ENCODE measurements at places on chromosomes 16 and 17.

- DNase-seq = no peak
These were observed 4.0 kb downstream of the ZFHX3 start for GRCh38 chr16:73043828-73044467.

DNA sequence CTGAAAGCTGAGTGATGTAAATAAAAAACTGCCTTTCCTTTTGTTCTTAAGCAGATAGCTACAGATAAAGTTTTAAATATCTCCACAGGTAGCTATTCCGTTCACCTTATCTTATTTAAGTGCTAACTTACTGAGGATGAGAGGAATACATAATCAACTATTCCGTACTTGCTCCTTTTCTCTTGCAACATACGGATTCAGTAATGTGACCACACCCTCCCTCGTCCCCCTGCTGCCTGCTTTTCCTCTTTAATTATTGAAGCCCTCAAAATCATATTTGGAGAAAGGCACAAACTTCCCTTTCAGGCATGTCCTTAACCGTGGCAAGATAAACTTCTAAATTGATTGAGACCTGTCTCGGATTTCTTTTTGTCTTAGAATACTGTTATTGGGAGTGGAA is 101.4 kb downstream of the MAP2K4 start:
- no peak for DNase-seq

DNA sequence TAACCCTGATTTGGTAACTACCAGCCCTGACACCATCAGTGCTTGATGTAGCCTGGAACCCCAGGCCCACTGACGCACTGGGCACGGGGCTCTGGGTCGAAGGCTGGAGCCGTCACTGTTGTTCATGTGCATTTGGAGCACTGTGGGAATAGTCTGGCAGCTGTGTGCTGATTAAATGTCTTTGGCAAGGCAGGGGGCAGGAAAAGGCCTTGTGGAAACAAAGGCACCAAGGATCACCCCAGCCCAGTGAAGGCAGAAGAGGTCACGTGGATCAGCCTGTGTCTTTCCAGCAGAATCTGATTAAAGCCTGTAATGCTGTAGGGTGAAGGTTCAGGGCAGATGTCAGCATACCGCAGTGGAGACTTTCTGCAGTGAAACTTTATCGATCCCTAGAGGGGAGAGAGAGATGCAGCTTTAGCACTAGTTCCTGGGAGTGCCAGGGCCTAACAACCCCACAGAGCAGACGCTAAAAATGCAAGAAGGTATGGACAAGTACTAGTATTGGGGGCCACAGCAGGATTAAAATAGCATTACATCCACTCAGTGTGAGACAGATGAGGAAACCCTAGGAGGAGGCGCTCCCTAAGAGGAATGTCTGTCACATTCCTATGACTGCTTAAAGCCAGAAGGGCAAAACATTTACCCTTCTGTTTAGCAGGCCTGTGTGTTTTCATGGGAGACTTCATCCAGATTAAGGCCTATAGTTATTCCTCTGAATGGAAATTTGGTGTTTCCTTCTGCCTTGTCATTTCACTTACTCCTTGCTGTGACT is 9.7 kb downstream of the ZNHIT3 start:
- no peak for DNase-seq

GRCh38 chr17:27905447-27906225 is 12.5 kb upstream of the LYRM9 start:
- DNase-seq = no peak

- no peak for DNase-seq
These were observed 12.5 kb downstream of the NOB1 start for GRCh38 chr16:69741951-69742904.

All from activated CD8-positive, alpha-beta memory T cell treated with anti-CD3 and anti-CD28 coated beads for 48 hours (primary cell).